Stimulated activated memory B cell treated with anti-CD40 and anti-IgM and Interleukin-4, amounts not matched to agents 10 μg/mL and 1 μg/mL and 100 μg/mL, for 72 hours (primary cell): ENCODE measurements at places on chromosomes 1 and 21.

DNA sequence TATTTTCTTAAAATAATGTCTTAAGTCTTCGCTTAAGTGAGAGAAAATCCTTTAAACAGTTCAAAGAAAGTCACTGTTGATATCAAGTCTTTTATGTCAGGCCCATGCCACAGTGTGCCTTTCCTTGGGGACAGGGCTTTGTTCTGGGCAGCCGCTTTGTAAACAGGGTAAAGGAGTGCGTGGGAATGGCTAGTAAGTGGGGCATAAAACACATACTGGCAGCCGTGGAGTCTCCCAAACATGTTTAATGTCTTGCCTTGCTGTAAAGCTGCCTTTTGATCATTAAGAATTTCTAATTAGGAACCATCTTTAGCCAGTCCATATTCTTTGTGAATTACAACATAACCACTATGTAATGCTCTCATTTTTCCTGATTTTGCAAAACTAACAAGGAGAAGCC lies 99.7 kb downstream of the PHTF1 start:
- ATAC-seq = no peak

- ATAC-seq = no peak
Observed at GRCh38 chr1:34713443-34713842, 41.4 kb upstream of the GJB5 start.

- ATAC-seq = no peak
Observed at GRCh38 chr1:121443001-121443540, 258.3 kb downstream of the SRGAP2C start.

- ATAC-seq = peak; percentile 99
Observed at GRCh38 chr1:31605908-31606427, 11.5 kb upstream of the HCRTR1 start.

DNA sequence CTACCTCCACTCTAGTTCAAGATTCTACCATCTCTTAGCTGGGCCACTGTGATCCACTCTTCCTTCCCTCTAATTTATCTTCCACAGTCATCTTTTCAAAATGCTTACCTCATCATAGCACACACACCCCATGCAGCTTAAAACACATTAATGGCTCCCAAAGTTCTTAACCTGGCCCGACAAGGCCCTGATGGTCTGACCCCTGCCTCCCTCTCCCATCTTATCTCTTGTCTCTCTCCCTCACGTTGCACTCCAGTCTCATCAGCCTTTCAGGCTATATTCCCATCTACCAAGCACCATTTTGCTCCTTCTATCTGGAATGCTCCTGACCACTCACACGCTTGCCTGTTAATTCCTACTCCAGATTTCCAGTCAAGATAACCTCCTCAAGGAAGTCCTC lies 2.5 kb upstream of the ZBTB8A start:
- ATAC-seq = no peak

GRCh38 chr1:209072481-209072880 lies 511.0 kb upstream of the CAMK1G start:
- no peak for ATAC-seq

DNA sequence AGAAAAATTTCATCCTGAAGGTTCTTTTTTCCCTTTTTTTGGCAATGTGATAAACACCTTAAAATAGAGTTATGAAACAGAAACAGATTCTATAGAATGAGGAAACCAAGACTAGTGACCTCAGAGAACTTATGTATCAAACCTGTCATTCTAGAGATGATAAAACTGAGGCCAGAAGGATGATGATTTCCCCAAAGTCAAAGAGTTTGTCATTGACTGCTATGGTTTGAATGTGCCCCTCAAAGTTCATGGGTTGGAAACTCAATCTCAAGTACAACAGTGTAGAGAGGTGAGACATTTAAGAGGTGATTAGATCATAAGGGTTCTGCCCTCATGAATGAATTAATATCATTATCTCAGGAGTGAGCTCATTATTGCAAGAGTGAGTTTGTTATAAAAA lies 13.7 kb upstream of the BEND5 start:
- peak; percentile 49 for ATAC-seq

DNA sequence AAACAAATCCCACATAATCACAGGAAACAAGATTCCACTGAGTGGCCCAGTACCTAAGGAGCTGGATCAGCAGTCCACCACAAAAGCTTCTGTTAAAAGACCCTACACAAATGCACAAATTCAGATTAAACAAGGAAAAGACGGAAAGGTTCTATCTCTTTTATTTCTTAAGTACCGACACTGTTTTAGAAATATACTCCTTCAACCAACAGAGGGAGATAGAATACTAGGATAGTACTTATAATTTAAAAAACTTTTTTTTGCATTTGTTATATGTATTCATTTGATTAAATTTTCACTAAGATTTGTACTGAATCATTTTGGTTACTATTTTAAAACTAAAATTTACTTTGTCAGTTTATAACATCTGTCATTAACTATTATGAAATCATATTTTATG lies 12.5 kb downstream of the CDC7 start:
- ATAC-seq = no peak

GRCh38 chr1:109719337-109719837 lies 7.3 kb downstream of the GSTM5 start:
- peak; percentile 41 for ATAC-seq

GRCh38 chr1:69328186-69328585 lies 239.5 kb upstream of the LRRC7 start:
- no peak for ATAC-seq

GRCh38 chr1:31859719-31860118 lies 43.9 kb upstream of the SPOCD1 start:
- no peak for ATAC-seq

DNA sequence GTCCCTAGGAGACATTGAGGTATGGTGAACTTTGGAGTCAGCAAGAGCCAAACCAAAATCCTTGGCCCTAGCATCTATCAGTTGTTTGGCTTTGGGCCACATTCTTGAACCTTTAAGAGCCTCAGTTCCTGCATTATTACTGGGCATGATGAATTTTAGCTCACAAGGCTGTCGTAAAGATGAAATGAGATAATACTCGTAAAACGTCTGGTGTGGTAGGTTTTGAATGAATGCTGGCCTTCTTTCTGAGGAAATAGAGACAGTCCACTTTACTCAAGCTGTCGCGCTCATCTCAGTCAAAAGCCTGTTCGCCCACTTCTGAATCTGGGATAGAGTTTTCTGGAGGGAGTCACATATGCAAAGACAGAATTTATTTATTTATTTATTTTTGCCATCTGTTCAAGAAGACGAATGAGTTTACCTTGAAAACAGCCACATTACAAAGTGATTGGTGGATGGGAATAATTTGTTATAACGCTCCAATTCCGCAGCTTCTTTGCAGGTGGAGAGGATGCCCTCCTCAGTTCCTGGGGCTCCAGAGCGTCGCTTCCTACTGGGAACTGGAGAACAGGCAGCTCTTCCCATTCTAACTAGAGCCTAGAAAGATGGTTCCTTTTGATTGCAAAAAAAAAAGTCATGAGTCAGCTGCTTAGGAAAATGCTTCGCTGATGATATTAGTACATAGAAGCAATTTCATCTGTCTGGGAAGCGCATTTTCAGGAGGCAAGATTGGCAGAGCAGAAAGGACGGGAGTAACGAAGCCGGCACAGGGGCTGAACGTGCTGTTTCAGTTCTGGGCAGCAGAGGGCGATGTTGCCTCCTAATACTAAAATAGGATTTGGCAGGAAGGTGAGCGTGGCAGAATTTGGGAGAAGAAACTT lies 49.9 kb upstream of the CYP2J2 start:
- no peak for ATAC-seq

DNA sequence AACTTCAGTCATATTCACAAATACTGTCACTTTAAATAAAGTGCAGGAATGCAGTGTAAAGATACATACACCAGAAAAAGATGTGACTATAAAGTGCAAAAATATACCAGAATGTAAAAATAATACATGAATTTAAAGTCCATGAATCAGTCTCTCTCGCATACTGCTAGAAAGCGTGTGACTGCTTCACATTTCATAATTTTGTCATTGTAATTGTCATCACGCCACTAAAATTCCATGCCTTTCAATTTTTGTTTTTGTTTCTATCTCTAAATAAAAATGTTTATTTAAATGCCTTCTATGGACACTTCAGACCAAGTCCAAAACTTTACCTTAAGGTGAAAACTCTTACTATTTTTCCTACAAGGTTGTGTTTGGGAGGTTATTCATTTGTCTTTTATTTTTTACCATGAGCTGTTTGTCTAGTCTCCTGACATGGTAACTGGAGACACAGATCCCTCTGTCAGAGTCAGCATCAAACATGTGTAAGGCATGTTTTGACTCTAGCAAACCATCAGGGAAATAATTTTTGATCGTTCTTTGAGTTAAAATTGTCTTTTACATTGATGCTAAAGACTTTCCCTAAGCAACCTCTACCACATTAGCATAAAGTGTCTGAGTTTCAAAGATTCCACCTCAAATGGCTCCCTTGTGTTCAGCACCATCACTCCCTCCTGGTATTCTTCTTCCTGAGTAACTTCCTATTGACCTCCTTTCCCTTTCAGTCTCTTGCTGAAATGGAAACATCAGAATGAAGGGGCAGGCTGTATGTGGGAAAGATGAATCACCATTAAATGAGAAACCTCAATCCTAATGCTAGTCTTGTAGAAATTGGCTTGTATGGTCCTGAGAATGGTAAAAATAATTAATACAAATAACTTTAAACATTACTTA lies 14.0 kb upstream of the AIM2 start:
- no peak for ATAC-seq

DNA sequence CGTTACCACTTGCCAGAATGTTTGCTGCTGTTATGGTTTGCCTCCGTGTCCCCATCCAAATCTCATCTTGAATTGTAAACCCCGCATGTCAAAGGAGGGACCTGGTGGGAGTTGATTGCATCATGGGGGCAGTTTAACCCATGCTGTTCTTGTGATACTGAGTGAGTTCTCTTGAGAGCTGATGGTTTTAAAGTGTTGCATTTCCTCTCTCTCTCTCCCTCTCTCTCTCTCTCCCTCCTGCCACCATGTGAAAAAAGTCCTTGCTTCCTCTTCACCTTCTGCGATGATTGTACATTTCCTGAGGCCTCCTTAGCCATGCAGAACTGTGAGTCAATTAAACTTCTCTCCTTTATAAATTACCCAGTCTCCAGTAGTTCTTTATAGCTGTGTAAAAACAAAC lies 44.4 kb downstream of the CFHR5 start:
- ATAC-seq = no peak

DNA sequence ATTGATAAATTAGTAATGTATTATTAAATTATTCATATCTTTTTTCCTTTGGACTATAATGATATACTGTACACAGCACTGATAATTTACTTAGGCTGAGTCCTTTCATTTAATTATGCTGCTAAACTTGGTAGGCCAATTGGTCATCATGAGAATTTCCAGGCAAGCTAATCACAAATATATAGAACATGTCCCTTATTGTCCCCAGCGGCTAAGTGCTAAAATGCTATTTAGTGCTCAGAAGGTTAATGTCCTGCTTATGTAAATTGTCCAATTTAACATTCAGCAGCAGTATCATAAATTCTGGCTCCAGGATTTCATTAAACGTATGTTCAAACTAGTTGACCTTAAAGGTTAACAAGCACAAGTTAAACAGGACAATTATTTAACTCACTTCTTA lies 30.0 kb upstream of the RRP15 start:
- ATAC-seq = no peak

GRCh38 chr1:53462769-53463501 lies 3.7 kb downstream of the DMRTB1 start:
- ATAC-seq = no peak

- ATAC-seq = no peak
Observed at GRCh38 chr1:158509471-158510156, 37.6 kb downstream of the OR10R2 start.

DNA sequence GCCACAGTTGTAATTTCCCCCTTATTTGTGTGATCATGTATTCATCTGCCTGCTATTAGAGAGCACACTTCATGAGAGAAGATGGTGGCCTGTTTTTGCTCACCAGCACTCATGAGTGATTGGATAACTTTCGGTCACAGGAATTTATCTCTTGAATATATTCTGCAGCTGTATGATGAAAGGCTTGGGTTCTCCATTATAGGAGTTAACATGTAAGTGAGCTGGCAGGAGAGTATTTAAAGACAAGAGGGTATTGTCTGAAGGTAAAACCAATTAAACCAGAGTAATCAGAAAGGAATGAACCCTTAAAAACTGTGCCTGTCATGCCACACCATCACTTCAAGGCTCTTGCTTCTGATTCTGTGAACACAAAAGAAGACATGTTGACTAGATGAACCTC lies 574.9 kb upstream of the CAMK1G start:
- no peak for ATAC-seq

- ATAC-seq = no peak
Observed at GRCh38 chr1:233665575-233666270, 51.8 kb downstream of the KCNK1 start.

GRCh38 chr1:173861731-173862145 lies 6.1 kb downstream of the GAS5 start:
- peak; percentile 46 for ATAC-seq

- ATAC-seq = no peak
Observed at GRCh38 chr1:47696737-47697441, 259.0 kb downstream of the FOXD2 start.

DNA sequence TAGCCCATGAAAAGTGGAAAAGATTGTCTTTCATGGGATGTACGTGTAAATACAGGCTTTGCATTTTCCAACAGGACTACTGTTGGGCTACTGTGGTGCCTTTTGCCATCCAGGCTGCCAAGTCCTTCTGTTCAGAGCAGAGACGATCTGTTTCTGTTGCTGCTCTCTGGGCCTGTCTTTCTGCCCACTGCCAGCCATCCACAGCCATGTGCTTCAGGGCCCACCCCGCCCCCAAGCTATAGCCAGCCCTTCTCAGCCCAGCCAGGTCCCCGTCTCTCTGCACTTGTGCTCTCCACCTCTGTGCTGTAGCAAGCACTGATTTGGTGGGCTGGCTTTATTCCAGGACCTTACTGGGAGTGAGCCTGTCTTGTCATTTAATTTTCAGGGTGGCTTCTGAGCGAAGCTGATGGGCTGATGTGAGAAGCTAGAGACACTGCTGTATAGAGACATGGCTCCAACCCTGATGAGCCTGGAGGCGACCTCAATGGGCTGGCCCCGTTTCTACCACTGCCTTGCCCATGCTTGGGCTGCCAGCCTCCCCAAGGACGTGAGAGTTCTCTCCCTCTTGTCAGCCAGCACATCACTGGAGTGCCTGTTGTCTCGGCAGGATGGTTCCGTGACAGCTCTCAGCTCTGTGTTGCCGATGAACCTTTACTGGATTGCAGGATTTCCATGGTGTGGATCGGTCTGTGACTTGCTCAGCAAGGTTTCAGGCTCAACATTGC lies 137.8 kb downstream of the PEX14 start:
- no peak for ATAC-seq

DNA sequence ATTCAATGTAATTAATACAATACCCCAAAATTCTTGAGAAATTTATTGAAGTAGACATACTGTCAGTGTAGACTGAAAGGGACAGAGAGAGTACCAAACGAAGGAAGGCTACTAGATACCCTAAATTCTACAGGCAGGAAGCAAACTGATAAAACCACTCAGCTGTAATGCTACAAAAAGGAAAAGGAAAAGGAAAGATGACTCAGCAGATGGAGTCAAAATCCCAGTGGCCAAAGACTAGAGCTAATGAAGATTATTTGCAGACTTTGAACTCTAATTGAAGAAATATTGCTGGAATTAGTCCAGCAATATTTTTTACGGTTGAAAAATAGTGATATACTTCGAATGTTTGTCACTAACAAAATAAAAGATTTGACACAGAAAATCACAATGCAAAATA lies 671.9 kb downstream of the BRINP3 start:
- ATAC-seq = no peak

- ATAC-seq = no peak
Observed at GRCh38 chr1:19665496-19666465, 1.1 kb downstream of the HTR6 start.
